ENCODE measurements at places on chromosomes 6 and 20. TPM values are rescaled to one million over a fixed set of nuclear protein-coding genes. Genes with fewer than 3 reads are reported as not detected.

DNA sequence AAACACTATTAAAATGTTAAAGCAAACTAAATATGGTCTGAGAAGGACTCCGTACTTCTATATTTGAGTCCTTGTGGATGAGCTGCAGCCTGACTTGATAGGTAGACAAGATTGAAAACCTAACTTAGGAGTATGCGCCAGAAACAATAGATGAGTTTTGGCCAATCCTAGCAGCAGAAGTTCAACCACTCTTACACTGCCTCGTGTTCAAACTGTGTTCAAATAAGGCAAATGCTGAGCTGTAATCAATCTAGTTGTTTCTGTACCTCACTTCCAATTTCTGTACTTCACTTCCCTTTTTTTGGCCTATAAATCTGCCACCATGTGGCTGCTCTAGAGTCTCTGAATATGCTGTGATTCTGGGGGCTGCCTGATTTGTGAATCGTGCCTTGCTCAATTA is 13.2 kb upstream of the SERINC1 start:
- H3K4me3 ChIP-seq = no peak overlapping the region
- no peaks in the 10 kb centered on the region for H3K27me3 ChIP-seq
- H3K4me1 ChIP-seq = no peaks in the 10 kb centered on the region

GRCh38 chr6:37695857-37696219 is 1.8 kb downstream of the MDGA1 start:
- peaks cover 55% of the 10 kb centered on the region for H3K27me3 ChIP-seq
- no peaks in the 10 kb centered on the region for H3K36me3 ChIP-seq
- no peak for DNase-seq
- H3K27ac ChIP-seq = no peak overlapping the region
- peak overlapping the region; percentile 63 for H3K4me3 ChIP-seq

C6orf58 gene
- total RNA-seq = 0.64 TPM

MUC21 gene
- not detected for total RNA-seq

- no peaks in the 10 kb centered on the region for H3K27me3 ChIP-seq
- no peak for DNase-seq
- H3K27ac ChIP-seq = no peak overlapping the region
- H3K36me3 ChIP-seq = peaks cover 2% of the 10 kb centered on the region
These were observed 26.0 kb upstream of the PPP1R16B start for GRCh38 chr20:38779247-38780097.

DNA sequence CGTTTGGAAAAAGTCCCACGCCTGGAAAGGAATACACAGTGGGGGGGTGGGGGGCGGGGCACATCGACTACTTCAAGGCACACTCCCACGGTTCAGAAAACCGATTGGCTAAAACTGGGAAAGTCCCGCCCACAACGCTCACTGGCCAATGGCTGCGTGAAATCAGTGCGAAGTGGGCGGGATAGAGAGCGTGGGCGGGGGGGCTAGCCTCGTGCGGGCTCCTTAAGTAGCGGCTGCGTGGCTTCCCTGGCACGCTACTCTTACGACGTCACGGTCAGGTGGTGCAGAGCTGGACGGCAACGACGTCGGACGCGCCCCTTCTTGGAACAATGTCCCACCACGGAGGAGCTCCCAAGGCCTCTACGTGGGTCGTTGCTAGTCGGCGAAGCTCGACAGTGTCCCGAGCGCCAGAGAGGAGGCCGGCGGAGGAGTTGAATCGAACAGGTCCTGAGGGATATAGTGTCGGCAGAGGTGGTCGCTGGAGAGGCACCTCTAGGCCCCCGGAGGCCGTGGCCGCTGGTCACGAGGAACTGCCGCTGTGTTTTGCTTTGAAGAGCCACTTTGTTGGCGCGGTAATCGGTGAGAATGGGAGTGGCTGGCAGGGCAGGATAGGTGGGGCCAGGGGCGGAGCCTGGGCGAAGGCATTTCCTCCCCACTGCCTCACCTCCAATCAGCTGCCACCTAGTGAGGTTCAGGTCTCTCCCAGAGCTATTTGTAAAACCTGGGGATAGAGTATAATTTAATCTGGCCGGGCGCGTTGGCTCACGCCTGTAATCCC is at the start of gene DDX43:
Gene DDX43 (plus strand): TSS at position 252 of the 778 bp plus-strand sequence. CDS start 78 bp downstream, at position 330.
- no peak for DNase-seq
- H3K4me1 ChIP-seq = no peaks in the 10 kb centered on the region
- no peaks in the 10 kb centered on the region for H3K27me3 ChIP-seq
- no peak within 1 kb of the TSS for H3K4me3 ChIP-seq
- no peak within 1 kb of the TSS for H3K27ac ChIP-seq
- no peaks in the 10 kb centered on the region for H3K36me3 ChIP-seq

DNA sequence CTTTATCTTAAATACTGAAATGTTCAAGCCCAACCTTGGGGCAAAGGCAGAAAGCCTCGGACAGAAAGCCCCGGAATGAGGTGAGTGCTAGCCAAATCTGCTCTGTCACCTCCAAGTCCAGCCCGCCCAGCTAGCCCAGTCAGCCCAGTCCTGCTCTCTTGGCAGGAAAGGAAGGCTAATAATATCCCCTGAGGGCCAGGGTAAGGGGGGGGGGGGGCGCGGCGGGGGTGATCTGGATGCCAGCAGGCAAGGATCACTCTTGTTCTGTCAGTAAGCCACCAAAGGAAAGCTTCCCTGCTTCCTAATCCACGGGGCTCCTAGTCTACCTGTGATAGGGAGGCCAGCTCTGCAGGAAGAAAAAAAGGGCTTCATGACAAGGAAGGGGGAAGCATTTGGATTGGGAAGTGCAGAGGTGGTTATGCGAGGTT is 1.1 kb downstream of the NDRG3 start:
- no peaks in the 10 kb centered on the region for H3K27me3 ChIP-seq
- DNase-seq = no peak
- H3K27ac ChIP-seq = no peak overlapping the region

- no peaks in the 10 kb centered on the region for H3K36me3 ChIP-seq
- no peak overlapping the region for H3K27ac ChIP-seq
- no peak for DNase-seq
These were observed 230.4 kb upstream of the CST7 start for GRCh38 chr20:24718696-24719095.

NNAT gene
- not detected for total RNA-seq

GRCh38 chr20:6178537-6178936 is 55.7 kb upstream of the FERMT1 start:
- no peak overlapping the region for H3K27ac ChIP-seq
- DNase-seq = peak; percentile 24
- peaks cover 17% of the 10 kb centered on the region for H3K27me3 ChIP-seq
- no peak overlapping the region for H3K4me3 ChIP-seq
- no peaks in the 10 kb centered on the region for H3K4me1 ChIP-seq

DNA sequence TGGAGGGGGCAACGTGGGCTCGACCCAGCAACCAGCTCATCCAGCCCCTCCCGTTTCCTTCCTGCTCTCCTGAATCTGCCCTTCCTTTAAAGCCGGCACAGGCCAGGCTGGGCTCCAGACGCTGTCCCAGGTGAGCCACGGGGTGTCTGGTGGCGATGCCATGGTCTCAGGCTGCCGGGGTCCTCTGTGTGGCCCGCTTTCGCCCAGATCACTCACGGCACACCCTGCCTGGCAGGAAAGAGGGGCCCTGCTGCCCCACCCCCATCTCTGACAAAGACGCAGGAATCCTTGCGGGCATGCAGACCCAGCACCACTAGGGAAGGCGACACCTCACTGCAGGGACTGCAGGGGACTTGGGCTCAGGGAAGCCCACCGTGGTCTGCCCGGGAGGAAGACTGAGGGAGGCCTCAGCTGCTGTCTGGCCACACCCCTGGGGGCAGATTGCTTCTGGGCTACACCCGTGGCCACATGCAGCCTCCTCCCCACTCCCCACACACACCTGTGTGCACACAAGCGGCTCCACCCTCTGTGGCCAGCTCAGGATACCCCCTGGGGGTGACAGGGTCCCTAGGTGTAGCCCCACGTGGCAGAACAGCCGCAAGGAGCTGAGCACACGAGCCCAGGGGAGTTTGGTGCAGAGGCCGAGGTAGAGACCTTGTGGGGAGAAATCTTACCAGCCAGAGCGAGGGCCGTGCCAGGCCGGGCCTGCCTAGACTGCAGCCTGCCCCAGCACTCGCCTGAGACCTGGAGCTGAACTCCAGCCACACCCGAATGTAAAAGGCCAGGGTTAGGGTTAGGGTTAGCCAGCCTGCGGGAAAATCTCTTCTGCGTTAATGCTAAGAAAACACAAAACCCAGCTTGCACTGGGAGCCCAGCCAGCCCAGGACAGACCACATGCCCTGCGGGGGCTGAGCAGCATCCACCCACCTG is 104.6 kb downstream of the DLL1 start:
- no peaks in the 10 kb centered on the region for H3K27me3 ChIP-seq
- no peaks in the 10 kb centered on the region for H3K4me1 ChIP-seq
- H3K27ac ChIP-seq = no peak overlapping the region
- no peaks in the 10 kb centered on the region for H3K36me3 ChIP-seq
- no peak for DNase-seq

- DNase-seq = no peak
- H3K27ac ChIP-seq = no peak overlapping the region
- H3K27me3 ChIP-seq = no peaks in the 10 kb centered on the region
- peaks cover 8% of the 10 kb centered on the region for H3K4me1 ChIP-seq
These were observed 215.8 kb downstream of the TMEM242 start for GRCh38 chr6:157107571-157107914.

- DNase-seq = no peak
- no peaks in the 10 kb centered on the region for H3K36me3 ChIP-seq
- peaks cover 25% of the 10 kb centered on the region for H3K4me1 ChIP-seq
- H3K4me3 ChIP-seq = no peak overlapping the region
These were observed 28.6 kb upstream of the PCMTD2 start for GRCh38 chr20:64226686-64227580.

GRCh38 chr6:91782802-91783201 is 1195.9 kb upstream of the MAP3K7 start:
- H3K27me3 ChIP-seq = no peaks in the 10 kb centered on the region
- no peaks in the 10 kb centered on the region for H3K36me3 ChIP-seq

Measured in A673 (cell line).